ENCODE measurements at places on chromosomes 12 and 14. TPM values are rescaled to one million over a fixed set of nuclear protein-coding genes. Genes with fewer than 3 reads are reported as not detected.

CLSTN3 gene
- total RNA-seq = 33.8 TPM

C1RL gene
- total RNA-seq = 21.4 TPM

PRKCH gene
- 3.1 TPM for total RNA-seq

PRIMA1 gene
- total RNA-seq = not detected

COQ6 gene
- total RNA-seq = 26.4 TPM

PTHLH gene
- 13.4 TPM for total RNA-seq

KRT73 gene
- total RNA-seq = not detected

LGALS3 gene
- total RNA-seq = 22.9 TPM

PRKD1 gene
- 19.6 TPM for total RNA-seq

GRIN2B gene
- total RNA-seq = under 0.01 TPM

AMN gene
- 0.30 TPM for total RNA-seq

KDM5A gene
- total RNA-seq = 80.5 TPM

TMEM30B gene
- total RNA-seq = not detected

WDR20 gene
- total RNA-seq = 17.3 TPM

MYF6 gene
- not detected for total RNA-seq

M6PR gene
- 198 TPM for total RNA-seq

CCDC177 gene
- total RNA-seq = not detected

MAP1LC3B2 gene
- 0.59 TPM for total RNA-seq

LMO3 gene
- total RNA-seq = 0.14 TPM

EP400 gene
- 10.1 TPM for total RNA-seq

EPYC gene
- not detected for total RNA-seq

FLRT2 gene
- 87.9 TPM for total RNA-seq

MANSC4 gene
- total RNA-seq = 0.89 TPM

CCDC184 gene
- 1.6 TPM for total RNA-seq

GLI1 gene
- 0.74 TPM for total RNA-seq

PAPLN gene
- total RNA-seq = 4.2 TPM

TRIM9 gene
- under 0.01 TPM for total RNA-seq

MEG3 gene
- 436 TPM for total RNA-seq

RASSF9 gene
- 1.6 TPM for total RNA-seq

SLC2A14 gene
- total RNA-seq = not detected

PTCSC3 gene
- not detected for total RNA-seq

KRT7 gene
- total RNA-seq = 2.1 TPM

PTPRB gene
- total RNA-seq = 23.5 TPM

BHLHE41 gene
- total RNA-seq = 27.8 TPM

LIN52 gene
- 9.2 TPM for total RNA-seq

ZNF891 gene
- 0.89 TPM for total RNA-seq

DHRS2 gene
- 1.3 TPM for total RNA-seq

ABCD2 gene
- 0.30 TPM for total RNA-seq

OTOGL gene
- total RNA-seq = under 0.01 TPM

PLEKHH1 gene
- 1.0 TPM for total RNA-seq

FSCB gene
- 0.14 TPM for total RNA-seq

CD9 gene
- 159 TPM for total RNA-seq

MSRB3 gene
- total RNA-seq = 121 TPM

PPP4R4 gene
- total RNA-seq = 1.4 TPM

SERPINA12 gene
- total RNA-seq = not detected

RAB3IP gene
- total RNA-seq = 29.9 TPM

LTB4R2 gene
- total RNA-seq = 3.5 TPM

HNF1A gene
- total RNA-seq = not detected

ASCL1 gene
- total RNA-seq = not detected

CCDC60 gene
- total RNA-seq = not detected

AMN1 gene
- total RNA-seq = 16.6 TPM

CPNE6 gene
- not detected for total RNA-seq

PLEKHG7 gene
- total RNA-seq = not detected

MUCL1 gene
- not detected for total RNA-seq

Measured in smooth muscle cell of the umbilical artery (primary cell).